HFFc6 (cell line): ENCODE measurements at places on chromosomes 5 and 9. TPM values are rescaled to one million over a fixed set of nuclear protein-coding genes. Genes with fewer than 3 reads are reported as not detected.

Gene CNTNAP3
- total RNA-seq, result not detected in 3 replicates

GRCh38 chr9:126708178-126708577 is 94.5 kb downstream of the LMX1B start:
- DNase-seq, result no peak

DNA sequence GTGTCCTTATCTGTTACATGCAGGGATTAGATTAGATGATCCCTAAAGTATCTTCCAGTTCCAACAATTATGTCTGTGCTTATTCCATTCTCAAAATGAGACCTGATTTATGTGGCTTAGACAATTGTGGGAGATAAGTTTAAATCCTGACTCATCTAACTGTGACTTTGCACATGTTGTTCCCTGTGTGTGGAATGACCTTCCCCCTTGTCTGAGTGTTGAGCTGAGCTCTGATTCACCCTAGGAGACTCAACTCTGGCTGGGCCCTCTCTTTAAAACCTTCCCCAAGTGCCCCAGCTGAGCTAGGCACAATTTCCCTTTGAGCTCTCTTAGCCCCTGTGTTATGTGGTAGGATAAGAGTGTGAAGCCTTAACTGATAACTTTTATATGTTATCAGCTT is 118.9 kb upstream of the ELL2 start:
- DNase-seq, result peak; percentile 73

GRCh38 chr5:9429691-9430215 is 116.1 kb downstream of the SEMA5A start:
- DNase-seq, result no peak

GRCh38 chr9:131419026-131419614 is 25.2 kb downstream of the PRRC2B start:
- peak; percentile 57 for DNase-seq
